NCI-H748 treated with DMSO at 0.1 percent for 48 hours (cell line): ENCODE measurements at places on chromosomes 1 and 21.
A peak's percentile ranks its signal among the peaks of the same experiment; 100 is the strongest.

GRCh38 chr1:109361069-109361468, 36.6 kb downstream of the SORT1 start:
- DNase-seq: no peak

DNA sequence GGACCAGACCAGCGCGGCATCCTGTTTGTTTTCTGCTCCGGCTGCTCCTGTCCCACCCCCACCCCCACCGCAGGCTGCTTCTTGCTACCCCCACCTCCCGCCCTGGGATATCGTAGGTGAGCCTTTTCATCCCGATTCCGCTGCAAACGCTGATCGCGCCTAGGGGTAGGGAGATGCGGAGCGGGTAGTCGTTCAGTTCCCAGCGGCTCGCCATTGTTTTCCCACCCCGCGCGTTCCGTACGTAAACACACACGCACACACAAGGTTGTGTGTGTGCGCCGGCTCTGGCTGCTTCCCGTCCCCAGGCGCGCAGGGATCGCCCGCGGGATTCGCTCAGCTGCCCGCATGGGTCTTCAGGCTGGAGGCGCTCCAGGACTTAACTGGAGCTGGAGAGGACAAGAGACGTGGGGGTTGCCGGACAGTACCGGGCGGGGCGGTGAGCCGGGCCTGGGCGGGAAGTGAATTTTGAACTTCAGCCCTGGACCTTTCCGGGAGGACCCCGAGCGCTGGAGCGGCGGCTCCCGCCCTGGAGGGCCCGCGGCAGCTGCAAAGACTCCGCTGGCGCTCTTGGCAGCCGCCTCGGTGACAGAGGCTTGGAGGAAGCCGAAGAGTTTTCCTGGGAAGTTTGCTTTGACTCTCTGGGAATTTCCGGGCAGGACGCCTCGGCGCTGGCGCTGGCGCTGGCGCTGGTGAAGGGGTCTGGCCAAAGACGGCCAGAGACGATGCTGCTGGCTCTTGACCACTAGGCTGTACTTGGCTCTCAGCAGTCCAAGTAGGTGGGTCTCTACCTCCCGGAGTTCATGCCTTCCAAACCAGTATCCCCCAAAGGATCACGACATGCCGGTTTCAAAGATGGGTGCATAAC, 1.6 kb downstream of the SOX13 start:
- no peak for DNase-seq

- DNase-seq: no peak
Observed at GRCh38 chr1:51115714-51116404, 13.8 kb downstream of the C1orf185 start.

DNA sequence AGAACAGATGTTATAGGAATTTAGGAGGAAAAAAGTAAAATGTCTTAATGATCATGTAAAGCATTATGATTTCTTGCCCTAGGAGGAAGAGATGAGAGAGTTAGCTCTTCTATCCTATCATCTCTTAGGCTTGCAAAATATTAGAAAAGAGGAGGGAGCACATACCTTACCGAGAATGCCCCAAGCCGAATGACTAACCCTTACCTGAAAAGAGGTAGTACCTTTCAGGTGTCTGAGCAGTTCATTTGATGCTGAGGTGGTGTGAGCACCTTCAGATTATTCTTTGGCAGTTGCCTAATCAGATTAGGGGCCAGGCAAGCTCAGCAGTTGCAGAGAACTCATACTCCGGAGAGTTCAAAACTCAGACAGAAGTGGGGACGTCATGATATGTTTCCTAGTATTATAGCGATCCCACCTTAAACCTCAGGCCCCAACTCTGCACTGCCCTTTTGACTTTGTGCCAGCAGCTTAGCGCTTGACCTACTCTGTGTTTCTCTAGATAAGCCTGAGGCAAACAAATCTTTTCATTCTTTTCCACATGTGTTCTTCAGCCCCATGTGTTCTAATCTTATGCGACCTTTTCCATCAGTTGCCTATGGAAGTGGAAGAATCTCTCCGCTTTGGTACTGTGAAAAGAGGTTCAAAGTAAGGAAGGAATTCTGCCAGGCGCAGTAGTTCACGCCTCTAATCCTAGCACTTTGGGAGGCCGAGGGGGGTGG, 52.5 kb downstream of the ATP2B4 start:
- no peak for DNase-seq

DNA sequence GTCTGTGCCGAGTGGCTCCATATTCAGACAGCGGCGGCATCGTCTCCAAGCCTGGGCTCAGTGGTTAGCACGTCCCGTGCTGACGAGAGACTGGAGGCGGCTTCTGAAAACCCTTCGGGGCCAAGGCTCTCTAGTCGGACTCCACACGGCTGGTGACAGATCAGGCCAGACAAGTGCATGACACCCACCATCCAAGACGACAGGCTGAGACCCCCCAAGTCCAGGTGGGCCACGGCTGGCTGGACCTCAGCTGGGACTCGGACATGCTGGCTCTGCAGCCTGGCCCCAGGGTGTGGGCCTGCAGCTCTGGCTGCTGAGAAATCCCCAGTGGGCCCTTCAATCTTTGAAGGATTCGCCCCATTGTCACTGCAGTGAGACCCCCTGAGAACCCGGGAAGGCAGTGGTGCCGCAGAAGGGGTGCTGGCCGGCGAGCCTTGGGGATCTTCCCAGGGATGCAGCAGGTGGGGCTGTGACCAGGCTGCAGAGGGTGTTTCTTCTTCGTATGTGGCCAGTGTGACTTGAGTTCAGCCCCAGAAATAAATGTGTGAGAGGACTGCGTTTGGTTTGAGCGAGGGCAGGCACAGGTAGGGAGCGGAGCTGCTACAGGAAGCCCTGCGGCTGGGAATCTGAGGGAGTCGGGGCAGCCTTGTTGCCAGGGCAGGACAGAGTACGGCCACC, 15.9 kb upstream of the SLC19A1 start:
- no peak for DNase-seq

DNA sequence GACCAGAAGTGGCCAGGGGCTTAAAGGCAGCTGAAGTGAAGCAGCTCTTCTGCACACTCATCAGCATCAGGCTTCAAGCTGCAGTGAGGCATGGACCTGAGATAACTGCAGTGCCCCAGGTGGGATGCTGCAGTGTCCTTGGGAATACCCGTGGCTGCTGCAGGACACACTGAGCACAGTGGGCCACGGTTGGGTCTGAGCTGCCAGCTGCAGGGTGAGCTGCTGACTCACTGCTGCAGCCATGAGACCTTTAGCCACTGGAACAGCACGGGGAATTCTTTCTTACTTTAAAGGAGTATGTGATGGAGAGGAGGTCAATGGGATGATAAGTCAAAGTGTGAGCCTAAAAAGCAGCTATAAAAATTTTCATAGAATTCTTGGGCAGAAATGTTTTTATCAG, 102.1 kb downstream of the XCL2 start:
- DNase-seq: no peak

- DNase-seq: no peak
Observed at GRCh38 chr1:156055281-156056048, 883 bp downstream of the LAMTOR2 start.

GRCh38 chr1:204792354-204792692, 78.3 kb upstream of the NFASC start:
- no peak for DNase-seq

GRCh38 chr1:203202431-203203245, 16.1 kb upstream of the CHI3L1 start:
- DNase-seq: no peak

DNA sequence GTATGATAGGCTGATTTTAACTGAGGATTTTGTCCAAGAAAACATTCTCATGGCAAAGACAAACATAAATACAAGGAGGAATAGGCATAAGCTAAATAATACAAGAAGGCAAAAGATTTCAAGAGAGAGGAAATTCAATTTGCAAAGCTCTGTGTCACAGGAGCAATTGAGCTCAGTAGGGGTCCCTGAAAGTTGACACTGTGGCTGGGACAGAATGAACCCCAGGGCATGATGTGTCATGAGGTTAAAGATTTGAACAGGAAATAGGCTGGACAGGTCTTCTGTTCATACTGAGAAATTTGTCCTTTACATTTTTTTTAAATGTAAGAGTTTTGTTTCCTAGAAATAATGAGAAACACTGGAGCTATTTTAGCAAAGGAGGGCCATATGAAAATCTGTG, 555.4 kb upstream of the NEGR1 start:
- DNase-seq: no peak

GRCh38 chr1:65764052-65764451, 28.6 kb upstream of the PDE4B start:
- no peak for DNase-seq

DNA sequence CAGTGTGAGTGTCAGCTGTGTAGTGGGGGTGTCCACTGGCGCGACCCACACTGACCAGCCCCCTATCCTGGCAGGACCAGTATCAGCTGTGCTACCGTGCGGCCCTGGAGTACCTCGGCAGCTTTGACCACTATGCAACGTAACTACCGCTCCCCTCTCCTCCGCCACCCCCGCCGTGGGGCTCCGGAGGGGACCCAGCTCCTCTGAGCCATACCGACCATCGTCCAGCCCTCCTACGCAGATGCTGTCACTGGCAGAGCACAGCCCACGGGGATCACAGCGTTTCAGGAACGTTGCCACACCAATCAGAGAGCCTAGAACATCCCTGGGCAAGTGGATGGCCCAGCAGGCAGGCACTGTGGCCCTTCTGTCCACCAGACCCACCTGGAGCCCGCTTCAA, 28.1 kb upstream of the KDM4A start:
- DNase-seq: no peak

GRCh38 chr1:168004531-168004930, 67.7 kb upstream of the MPC2 start:
- DNase-seq: no peak

GRCh38 chr1:160069460-160070231, at the start of gene KCNJ10:
KCNJ10 (minus strand) TSS chr1:160070160; CDS start chr1:160042532, 27,628 bp downstream.
- DNase-seq: no peak

DNA sequence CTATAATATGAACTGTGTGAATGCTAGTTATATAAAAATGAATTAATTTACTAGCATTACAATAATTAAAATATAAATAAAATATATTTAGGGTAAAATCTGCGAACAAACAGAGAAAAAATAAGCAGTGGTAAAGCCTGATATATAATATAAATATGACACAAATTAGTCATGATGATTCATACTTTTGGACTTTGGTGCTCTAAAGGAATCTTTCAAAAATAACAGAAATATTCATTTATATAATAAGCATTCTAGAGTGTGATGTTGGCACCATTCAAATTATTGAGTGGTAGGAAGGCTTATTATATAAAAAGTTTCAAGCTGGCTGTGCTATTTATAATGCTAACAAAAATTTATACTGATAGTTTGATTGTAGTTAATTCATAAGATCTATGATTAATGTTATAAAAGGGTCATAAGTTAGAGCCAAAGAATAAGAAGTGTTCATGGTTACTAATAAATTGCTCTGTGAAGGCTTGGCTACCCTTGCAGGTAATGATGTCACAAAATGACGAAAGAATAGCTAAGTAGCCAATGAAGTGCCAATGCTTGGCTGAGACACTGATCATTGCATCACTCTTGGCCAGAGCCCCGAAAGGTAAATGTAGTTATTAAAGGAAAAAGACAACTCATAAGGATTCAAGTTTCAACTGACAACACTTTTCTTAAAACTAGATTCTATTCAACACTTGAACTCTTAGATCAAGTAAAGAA, 108.7 kb downstream of the USH2A start:
- DNase-seq: no peak

DNA sequence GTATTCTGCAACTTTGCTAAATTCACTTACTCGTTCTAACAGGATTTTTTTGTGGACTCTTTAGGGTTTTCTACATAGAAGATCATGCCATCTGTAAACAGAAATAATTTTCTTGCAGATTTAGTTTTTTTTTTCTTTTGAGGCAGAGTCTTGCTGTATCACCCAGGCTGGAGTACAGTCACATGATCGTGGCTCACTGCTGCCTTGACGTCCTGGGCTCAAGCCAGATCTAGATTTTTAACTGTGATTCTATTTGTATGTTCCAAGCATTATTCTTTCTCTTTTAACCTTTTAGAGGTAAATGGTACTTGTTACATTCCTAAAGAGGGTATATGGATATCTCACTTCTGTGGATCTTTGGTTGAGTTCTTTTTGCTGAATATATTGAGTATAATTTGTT, 18.6 kb downstream of the FABP3 start:
- DNase-seq: no peak

DNA sequence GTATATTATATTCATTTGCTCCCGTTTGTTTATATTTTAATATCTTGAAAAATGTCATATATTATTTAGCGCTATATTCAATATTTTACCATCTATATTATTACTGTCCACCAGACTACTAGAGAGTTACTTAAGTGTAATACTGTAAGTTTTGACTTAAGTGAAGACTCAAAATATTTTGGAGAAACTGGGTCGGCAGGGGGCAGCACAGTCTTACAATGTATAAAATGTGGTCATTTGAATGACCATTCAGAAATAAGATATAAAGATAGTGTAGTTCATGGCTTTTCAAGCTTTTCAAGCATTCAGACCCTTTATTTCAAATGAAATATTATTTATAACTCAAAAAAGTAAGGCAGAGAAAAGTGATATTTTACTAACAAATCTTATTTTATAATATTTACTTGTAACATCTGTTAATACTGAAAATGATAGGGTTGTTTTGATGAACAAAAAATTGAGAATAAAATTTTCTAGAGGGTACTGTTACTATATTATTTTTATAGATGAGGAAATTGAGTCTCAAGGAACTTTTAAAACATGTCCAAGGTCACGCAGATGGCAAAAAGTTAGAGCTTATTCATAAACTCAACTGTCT, 89.0 kb upstream of the SERTAD4 start:
- no peak for DNase-seq

GRCh38 chr21:41809891-41810596, 43.2 kb upstream of the RIPK4 start:
- no peak for DNase-seq

DNA sequence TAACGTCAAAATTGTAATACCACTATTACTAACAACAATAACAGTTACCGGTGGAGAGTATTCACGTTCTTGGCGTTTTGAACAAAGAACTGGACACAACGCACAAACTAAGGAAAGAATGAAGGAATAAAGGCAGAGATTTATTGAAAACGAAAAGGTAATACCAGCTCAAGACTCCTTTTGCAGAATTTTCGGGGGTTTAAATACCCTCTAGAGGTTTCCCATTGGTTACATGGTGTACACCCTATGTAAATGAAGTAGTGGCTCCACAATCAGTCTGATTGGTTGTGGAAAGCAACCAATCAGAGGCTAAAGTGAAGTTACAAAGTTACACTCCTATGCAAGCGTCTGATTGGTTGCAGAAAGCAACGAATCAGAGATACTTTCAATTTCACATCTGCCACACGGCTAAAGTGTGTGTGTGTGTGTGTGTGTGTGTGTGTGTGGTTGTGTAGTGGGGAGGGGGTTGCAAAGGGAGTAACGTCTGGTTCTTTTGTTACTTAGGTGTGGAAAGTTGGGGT, 1.1 kb upstream of the GTF2B start:
- DNase-seq: peak; percentile 23
